ENCODE measurements at places on chromosomes 2 and 18.

GRCh38 chr2:120299004-120299403 is 46.4 kb downstream of the RALB start:
- no peak for DNase-seq

DNA sequence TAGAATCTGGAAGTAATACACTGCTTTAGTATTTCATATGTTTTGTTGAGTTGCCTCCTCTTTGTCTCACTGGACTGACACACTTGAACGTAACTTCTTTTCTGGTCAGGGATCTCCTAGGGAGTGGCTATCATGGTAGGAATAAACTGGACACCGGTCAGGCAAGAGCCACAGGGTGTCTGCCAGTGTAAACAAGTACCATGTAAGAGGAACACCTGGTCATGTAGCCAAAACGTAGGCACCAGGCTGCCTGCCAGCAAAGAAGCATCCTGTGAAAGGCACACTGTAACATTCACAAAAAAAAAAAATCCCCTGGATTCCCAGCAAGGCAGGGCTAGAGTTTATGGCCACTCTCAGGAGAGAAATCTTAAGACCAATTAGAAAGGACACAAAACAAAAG is 372.8 kb upstream of the RND3 start:
- DNase-seq, result no peak

- DNase-seq, result no peak
Measured at GRCh38 chr2:200767111-200767885, 44.4 kb upstream of the BZW1 start.

DNA sequence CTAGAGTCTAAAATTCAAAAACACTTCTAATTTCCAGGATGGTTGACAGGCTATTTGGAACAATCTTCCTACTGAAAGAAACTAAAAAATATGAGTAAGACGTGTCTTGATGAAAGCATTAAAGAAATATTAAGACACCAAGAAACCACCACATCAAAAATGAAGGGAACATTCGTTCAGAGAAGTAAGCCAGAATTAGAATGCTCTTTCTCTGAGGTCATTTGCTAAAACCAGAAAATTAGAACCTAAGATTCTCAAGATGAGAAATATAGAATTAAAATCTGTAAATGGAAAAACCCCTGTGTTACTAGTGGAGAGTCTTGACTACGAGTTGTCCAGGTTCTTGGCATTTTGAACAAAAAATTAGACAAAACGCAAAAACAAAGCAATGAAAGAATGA is 54.8 kb upstream of the YWHAQ start:
- DNase-seq, result no peak

DNA sequence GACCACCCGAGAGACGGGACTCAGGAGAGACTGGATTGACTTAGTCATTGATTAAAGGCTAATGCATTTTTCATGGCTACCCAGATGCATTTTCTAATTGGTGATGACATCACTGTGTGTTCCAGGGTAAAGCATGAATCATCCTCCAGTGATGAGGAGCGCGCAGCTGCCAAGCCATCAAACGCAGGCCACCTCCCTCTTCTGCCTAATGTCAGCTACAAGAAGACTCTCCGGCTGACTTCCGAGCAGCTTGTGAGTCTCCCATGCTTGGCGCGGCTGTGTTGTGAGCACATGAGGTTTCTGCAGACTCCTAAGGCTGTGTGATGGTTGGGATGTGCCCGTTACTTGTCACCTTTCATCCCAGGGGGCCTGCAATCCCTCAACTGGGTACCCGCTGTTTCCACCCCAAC is 56.4 kb downstream of the LPIN1 start:
- DNase-seq, result no peak

GRCh38 chr18:76495435-76496193 is 572 bp upstream of the ZNF516 start:
- peak; percentile 6 for DNase-seq

DNA sequence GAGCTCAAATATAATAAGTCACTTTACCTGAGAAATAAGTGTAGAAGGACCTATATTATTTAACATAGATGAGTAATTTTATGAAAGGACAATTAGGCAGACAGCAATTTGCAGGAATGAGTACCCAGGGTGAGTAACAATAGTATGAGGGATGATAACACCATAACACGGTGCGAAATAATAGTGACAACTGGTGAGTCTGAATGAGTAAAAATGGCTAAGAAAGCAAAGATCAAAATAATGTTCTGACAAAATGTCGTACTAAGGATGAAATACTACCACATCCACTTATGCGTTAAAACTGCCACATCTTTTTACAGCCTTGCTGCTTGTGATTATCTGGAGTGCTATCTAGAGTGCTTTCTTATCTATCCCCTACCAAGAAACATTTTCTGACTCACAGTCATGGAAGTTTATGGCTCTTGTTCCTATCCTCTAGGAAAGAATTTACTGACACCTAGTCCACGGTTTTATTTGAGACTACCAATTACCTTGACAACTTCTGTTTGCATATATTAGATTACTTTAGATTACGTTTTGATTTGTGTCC is 929.7 kb downstream of the LRP1B start:
- DNase-seq, result no peak

DNA sequence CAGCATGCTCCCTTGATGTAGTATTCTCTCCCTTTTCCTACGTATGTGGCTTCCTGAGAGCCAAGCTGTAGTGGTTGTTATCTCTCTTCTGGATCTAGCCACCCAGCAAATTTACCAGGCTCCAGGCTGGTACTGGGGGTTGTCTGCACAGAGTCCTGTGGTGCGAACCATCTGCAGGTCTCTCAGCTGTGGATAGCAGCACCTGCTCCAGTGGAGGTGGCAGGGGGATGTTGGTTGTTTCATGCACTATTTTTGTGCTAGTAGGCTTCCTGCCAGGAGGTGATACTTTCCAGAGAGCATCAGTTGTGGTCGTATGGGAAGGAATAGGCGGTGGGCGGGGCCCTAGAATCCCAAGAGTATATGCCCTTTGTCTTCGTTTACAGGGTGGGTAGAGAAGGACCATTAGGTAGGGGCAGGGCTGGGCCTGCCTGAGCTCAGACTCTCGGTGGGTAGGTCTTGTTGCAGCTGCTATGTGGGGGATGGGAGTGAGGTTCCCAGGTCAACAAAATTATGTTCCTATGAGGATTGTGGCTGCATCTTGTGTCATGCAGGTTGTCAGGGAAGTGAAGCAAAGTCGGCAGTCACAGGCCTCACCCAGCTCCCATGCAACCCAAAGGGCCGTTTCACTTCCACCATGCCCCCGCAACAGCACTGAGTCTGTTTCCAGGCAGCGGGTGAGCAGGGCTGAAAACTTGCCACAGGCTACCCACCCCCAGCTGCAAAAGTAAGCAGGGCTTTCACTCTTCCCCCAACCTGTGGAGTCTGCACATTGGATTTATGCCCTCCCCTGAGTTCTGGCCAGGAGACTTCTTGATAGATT is 1139.5 kb downstream of the BCL11A start:
- DNase-seq, result no peak

DNA sequence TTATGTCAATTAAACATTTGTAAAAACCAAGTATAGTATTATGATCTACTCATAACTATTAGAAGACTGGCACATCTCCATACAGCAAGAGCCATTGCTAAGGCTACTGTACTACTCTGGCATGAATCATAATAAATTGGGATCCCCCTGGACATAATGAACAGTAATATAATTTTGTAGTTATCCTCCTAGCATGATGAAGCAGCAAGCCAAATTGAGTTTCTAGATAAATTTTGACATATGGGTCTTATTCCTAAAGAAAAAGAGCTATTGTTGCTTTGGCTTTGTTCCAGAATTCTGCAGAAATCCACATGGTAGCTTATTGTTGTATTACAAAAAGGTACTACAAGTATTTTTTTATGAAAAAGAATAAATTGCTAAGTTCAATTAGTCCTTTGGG is 204.3 kb downstream of the CAMKMT start:
- DNase-seq, result no peak

DNA sequence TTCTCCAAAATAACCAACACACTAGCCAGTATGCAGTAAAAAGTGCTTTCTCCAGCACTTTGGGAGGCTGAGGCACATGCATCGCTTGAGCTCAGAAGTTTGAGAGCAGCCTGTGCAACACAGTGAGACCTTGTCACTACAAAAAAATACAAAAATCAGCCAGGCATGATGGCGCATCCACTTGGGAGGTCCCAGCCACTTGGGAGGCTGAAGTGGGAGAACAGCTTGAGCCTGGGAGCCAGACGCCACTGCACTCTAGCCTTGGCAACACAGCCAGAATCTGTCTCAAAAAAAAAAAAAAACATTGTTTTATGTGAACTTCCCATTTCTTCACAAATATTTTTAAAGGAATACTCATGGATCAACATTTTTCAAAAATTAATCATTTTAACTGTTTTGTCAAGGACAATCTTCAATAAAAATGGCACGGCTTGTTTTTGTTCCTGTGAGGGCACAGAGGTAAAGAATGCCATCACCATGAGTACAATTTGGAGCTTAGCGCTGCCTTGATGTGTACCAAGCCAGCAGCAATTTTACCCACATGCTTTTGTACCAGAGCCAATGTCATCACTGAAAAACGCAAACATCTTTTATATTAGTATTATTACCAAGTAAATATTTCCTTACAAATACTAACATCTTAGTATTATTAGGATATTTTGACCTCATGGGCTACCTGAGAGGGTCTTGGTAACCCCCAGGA is 26.7 kb downstream of the RAB1A start:
- no peak for DNase-seq

DNA sequence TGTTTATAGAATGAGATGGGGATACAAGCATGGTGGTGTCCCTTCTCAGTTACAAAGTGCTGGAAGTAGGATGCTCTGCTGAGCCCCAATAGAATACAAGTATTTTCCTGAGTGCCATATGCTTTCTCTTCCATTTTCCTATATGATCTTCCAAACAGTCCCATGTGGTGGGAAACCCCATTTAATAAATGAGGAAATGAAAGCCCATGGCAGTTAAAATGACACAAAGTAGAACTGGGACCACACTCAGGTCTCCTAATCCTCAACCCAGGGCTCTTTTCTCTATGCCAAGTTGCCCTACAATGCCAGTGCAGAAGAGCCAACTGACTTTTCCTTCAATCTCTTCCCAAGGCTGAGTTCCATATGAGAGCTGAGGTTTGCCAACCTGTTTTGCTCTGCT is 210.2 kb upstream of the FBXO11 start:
- no peak for DNase-seq

- DNase-seq, result no peak
Measured at GRCh38 chr2:13822365-13822764, 810.2 kb upstream of the LRATD1 start.

- DNase-seq, result no peak
Measured at GRCh38 chr18:23232331-23232730, 97.0 kb downstream of the CABLES1 start.

DNA sequence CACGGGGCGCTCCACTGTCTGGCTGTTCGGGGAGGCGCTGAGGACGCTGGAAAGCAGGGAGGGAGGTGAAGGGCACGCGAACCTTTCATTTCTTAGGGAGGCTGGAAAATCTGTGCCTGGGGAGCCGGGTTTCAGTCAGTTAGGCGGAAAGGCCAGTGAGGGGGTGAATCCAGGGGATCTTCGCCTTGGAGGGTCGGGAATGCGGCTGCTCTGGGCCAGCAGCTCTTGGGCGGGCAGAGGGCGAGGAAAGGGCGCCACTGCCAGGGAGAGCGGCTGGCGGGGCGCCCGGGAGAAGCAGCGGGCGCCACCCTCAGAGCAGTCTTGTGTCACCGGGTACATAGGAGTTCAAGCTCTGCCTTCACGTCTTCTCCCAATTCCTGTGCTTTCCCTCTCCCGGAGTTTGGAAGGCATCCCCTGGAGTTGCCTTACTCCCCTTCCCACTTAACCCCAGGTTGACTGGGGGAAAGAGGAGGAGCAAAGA is 1.4 kb downstream of the CCDC85A start:
- no peak for DNase-seq

GRCh38 chr2:187224989-187225388 is 223.1 kb downstream of the CALCRL start:
- no peak for DNase-seq

DNA sequence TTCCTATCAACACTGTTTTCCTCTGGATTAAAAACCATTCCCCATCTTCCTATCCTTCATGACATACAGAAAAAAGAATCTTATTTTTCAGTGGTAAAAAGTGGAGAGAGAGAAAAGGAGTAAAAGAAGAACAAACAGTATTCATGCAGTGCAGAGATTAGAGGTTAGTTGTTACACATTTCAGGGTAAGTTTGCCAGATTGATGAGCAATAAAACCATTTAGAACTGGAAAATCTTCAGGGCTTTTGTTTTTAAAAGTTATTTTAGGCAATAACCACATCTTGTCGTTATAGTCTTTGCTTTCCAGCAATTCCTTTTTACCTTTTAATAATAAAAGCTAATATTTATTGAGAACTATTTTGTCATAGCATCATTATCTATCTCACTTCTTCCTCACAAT is 104.5 kb downstream of the GPD2 start:
- DNase-seq, result no peak

DNA sequence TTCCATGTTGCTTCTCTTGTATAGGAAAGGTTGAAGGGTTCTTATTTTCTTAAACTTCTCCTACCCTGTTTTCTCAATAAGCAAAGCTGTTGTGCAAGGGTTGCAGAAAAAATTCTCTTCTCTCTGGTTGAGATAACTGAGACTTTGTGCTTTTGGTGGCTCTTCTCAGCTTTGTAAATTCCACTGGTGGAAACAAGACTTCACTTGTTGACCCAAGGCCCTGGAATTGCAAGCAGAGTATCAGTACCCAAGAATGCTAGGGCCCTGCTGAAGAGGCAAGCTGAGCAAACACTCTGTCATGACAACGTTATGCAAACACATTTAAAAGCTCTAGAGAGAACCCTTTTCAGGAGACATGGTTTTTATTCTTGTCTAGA is 294.7 kb upstream of the EPAS1 start:
- no peak for DNase-seq

- DNase-seq, result no peak
Measured at GRCh38 chr18:69992776-69993175, 45.1 kb upstream of the CD226 start.

DNA sequence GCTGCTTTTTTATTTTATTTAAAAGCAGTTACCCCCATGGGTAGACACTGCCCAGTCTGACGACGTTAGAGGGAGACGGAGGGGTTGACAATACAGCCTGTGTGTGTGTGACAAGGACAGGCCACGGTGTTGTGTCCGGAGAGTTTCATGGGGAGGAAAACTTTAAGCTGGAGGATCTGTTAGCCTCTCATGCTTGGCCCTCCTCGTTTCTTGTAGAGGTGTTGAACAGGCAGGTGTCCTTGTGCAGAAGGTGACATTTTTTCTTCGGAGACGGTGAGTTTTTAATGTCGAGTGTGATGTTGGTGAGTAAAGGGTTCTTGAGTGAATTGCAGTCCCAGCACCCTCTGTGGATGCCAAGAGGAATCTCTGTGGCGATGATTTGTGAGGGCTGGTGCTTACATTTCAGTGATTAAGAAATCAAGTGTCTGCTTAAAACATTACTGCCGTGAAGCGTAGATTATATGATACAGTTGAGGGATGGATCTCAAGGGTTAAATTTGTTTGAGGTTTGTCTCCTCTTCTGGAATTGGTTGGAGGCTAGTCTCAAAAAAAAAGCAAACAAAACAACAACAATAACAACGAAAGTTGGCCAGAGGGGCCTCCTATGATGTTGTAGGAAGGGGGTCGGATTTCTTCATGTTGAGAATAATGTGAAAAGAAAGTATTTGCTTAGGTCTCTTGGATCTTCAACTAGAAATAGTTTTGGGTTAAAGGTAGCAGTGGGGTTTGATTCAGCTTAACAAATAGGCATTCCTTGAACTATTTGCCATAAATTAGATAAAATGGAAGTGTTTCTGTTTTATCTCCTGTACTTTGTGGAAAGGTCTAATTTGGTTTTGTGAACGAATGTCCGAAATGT is 1.6 kb downstream of the NCOA1 start:
- DNase-seq, result no peak

All from stimulated activated CD4-positive, alpha-beta T cell treated with anti-CD3 and anti-CD28 coated beads, Interleukin-4, amount 100 ng/mL, for 4 hours (primary cell).